Keratinocyte (primary cell): ENCODE measurements at places on chromosomes 13 and 19.

DNA sequence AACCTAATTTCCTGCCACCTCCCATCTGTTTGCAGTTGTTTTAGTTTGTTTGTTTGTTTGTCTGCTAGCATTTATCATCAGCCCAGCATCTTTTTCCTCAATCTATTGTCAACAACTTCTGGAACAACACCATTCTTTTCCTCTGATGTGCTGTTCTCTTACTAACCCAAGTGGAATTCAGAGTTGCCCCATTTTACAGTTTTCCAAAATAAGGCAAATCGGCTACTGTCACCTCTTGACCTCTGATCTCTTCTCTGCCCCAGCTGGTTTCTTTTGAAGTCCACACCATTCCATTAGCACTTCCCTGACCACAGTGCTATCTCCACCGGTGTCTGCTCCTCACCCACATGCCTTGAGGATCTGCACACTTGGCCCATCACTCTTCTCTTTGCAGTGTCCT, 102.4 kb downstream of the EFNB2 start:
- no peak for DNase-seq

DNA sequence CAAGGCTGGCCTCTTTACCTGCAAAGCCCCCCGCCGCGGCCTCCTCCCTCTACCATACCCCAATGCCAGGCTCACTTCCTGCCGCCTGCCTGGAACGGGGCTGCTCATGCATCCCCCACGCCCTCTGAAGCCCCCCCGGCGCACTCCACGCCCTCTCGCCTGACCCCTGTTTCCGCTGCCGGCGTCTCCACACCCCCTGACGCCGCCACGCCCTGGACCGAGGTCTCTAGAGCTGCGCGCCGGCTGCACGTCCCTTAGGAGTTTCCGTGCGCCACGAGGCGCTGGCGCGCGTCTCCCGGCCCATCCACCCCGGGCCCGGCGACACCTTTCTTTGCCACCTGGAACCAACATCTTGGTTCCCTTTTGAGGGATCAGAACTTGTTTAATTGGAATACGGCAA, 16.0 kb downstream of the DPRX start:
- no peak for DNase-seq

DNA sequence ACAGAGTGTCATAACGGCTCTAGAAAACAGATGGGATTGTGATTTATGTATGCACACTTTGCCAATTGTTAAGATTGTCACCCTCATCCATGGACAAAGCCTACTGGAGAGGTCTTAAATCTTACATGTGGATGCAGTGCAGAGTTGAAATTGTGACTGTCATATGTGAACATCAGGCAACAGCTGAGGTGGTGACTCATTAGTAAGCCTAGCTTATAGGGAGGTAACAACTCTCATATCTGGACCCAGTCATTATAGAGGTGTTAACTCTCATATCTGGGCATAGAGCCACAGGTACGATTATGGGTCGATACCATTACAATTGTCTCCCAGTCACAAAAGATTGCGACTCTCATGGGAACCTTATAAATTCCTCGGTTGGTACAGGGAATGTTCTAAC, 29.8 kb upstream of the ZNF254 start:
- DNase-seq: no peak

GRCh38 chr19:49455773-49456172, 2.7 kb downstream of the ALDH16A1 start:
- no peak for DNase-seq

- no peak for DNase-seq
Measured at GRCh38 chr13:35838356-35838755, 292.8 kb downstream of the DCLK1 start.

GRCh38 chr19:50490411-50490811, 13.8 kb upstream of the GARIN5A start:
- DNase-seq: no peak

GRCh38 chr13:80858131-80858530, 517.2 kb upstream of the SPRY2 start:
- DNase-seq: no peak

GRCh38 chr13:112200200-112200599, 133.3 kb downstream of the SOX1 start:
- no peak for DNase-seq

DNA sequence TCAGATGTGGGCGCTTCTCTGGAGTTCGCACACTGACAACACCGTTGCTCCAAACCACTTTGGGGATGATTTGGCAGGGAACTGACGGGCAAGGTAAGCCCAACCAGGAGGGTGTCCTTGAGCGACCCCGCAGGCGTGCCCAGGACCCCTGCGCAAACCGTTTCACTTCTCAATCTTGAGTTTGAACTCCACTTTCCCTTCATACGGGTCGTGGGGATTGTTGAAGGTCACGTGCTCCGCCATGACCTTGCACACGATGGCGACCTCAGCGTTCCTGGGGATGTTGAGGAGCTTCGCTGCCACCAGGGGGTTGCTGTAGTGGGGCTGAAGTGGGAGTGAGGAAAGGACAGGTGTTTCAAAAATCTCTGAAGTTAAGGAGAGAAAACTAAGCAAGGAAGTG, 8.8 kb downstream of the ATP4B start:
- no peak for DNase-seq

DNA sequence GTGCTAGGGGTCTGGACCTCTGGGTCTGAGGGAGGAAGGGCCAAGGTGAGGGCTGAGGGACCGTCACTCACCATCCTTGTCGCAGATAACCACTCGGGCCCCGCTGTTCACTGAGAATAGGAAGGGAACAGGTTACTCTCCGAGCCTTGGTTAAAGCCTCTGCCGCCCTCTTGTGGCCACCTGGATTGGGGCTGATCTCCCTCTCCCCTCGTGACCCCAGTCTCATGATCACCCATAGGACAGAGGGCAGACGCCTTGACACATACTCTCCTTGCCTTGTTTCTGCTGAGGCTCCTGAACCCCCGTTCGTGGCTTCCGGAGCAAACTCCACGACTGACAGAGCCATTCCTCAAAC, 580 bp downstream of the HSD17B14 start:
- DNase-seq: no peak

DNA sequence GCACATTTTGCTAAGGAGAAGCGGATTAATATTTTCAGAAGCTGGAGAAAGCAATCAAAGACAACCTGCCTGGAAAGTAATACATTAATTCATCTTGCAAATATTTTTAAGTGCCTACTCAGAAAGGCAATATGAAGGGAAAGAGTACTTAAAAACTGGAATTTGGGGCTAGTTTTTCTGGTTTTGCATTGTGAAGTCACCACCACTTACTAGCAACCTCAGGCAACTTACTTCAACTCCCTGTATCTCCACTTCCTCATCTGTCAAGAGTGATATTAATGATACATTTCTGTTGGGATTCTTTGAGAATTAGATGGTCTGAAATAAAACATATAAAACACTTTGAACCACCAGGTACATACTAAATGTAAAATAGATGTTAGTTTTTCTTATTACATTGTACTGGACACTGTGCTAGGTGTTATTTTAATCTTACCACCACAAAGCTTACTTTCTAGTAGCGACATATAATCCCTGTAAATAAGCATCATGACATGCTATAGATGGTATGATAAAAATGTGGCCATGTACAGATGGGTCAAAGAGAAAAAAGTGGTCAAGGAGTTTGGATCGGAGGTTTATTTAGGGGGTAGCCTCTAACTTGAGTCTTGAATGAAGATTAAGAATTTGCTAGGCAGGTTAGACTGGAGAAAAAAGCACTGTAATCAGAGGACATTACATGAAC, 101.2 kb downstream of the SPRY2 start:
- DNase-seq: no peak

- DNase-seq: no peak
Measured at GRCh38 chr13:20028953-20029352, 70.4 kb downstream of the ZMYM2 start.

- no peak for DNase-seq
Measured at GRCh38 chr13:50712881-50713280, 130.6 kb downstream of the DLEU7 start.

DNA sequence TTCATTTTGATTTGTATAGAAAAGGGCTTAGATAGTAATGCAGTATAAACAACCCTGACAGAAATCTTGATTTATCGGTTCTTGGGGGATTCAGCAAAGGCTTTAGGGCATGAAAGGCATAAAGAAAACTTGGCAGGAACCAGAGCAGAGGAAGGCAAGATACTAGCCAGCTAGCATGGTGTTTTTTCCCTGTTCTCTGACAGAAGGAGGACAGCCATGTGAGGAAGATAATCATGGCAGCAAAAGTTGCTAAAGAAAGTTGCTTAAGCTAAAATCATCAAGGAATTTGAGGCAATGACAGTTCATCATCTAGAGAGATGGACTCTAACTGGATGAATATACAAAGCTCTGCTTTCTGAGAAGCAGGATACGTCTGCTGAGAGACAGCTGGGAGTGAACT, 294.1 kb downstream of the KCNRG start:
- DNase-seq: no peak

- DNase-seq: no peak
Measured at GRCh38 chr19:13128583-13128982, 10.5 kb downstream of the NACC1 start.

DNA sequence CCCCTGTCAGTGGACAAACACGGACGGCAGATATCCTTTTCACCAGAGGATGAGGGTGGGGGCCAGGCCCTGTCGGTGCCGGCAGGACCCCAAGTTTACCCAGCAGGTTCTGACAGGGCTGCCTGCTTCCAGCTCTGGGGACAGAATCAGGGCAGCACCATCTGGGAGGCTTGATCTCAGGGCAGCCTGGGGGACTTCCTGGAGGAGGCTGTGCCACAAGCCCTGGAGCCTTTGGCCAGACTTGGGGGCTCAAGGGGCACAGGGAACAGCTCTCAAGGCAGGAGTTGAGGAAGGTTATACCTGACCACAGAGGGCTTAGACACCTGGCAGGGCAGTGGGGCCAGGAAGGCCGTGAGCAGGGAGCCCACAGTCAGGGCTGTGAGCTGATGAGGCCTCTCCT, 45.2 kb downstream of the COMP start:
- DNase-seq: no peak

GRCh38 chr19:5041168-5041912, 72.4 kb downstream of the KDM4B start:
- no peak for DNase-seq

GRCh38 chr13:21426238-21426637, 32.9 kb downstream of the ZDHHC20 start:
- DNase-seq: no peak

DNA sequence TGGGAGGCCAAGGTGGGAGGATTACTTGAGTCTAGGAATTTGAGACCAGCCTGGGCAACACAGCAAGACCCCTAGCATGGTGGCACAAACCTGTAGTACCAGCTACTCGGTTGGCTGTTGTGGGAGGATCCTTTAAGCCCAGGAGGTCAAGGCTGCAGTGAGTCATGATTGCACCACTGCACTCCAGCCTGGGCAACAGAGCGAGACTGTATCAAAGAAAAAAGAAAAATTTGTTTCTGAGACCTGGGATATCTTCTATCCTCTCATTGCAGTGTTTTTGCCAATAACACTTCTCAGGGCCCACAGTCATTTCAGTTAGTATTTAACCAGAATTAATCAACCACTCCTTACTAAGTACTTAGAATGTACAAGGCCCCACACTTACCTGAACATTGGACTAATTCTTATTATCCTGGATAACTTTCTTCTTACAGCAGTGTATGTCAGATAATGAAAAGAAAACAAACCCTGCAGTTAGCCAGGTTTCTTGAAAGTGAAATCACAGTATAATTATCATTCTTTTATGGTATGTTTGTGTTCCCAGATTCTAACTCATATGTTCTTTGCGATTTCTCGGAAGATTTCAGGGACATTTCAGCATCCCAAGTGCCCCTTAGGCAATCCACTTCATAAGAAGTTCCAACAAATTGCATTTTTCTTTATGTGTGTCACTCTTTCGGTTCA, 75.6 kb upstream of the KLF5 start:
- no peak for DNase-seq

GRCh38 chr13:47085346-47085745, 188.5 kb upstream of the HTR2A start:
- no peak for DNase-seq

DNA sequence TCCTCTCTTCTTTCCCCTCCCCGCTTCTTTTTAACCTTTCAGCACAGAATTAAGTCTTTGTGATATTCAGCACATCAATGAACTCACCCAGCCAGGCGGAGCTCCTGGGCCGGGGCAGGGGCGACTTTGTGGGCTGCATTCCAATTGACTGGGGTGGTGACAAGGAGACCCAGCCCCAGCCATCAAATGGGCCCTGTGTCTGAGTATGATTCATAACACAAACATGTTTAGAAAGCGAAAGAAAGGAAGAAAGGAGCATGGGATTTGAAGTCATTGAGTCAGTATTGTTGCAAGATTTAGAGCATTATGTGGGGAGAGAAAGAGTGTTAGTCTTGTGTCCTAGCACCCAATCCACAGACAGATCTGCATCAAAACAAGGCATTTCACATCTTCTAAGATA, 185.3 kb downstream of the LHFPL6 start:
- no peak for DNase-seq

GRCh38 chr13:32538143-32538620, 413 bp downstream of the N4BP2L2 start:
- DNase-seq: no peak

- DNase-seq: no peak
Measured at GRCh38 chr19:35751839-35752745, 3.7 kb downstream of the LIN37 start.

DNA sequence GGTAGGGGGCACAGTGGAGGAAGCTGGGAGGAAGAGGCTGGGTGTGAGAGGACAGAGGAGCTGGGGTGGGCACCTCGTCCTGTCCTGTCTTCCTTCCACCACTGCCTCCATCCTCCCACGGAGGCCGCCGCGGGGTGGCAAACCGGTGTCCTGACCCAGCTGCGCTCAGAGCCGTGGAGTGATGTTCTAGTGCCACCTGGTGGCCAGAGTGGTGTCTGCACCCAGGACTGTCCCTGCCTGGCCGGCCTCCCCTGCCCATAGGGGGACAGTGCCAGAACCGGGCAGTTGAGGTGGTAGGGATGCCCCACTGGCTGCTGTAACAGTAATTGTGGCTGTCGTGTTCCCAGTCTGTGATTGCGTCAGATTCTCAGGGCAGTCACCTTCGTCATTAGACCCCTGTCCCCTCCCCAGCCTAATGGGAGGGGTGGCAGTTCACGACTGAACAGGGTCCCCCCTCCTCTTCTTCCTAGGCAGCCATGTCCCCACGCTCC, 11.1 kb upstream of the ARRDC2 start:
- no peak for DNase-seq

- DNase-seq: no peak
Measured at GRCh38 chr19:19115954-19116353, 22.3 kb downstream of the TMEM161A start.
